Smooth muscle cell of the brain vasculature (primary cell): ENCODE measurements at places on chromosomes 3 and 15.

DNA sequence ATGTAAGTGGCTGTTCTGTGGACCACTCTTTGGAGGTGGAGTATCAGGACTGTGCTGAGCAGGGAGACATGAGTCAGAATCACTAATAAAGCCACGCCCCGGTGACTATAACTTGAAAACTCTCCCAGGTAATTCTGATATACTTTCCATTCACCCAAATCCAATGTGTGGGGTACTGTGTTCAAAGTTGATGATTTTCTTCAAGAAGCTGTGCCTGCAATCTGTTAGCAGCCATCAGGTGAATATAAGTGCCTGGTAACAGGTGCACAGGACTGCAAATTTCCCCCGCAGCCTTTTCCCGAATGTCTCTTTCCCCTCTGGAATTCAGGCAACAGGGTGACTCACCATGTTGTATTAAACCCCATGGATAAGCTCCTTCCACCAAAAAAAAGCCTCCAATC, 17.0 kb downstream of the MAGI1 start:
- DNase-seq = no peak

- DNase-seq = no peak
Measured at GRCh38 chr15:98967096-98967495, 40.5 kb downstream of the PGPEP1L start.

DNA sequence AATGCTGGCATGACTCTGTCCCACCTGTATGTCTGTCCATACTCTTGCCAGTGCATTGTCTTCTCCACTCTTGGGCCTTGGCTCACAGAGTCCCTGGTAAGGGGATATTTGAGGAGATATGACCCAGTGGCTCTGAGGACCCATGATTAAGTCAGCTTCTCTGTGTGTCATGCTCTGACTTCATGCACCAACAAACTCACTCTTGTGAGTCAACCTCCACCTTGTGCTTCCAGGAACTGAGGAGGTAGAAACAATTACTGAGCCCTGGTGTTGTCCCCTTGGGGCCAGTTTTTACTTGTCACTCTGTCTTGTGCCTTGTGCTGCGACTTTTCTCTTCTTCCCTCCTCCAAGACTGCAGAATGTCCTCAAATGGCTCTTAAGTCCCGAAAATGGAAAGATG, 127.1 kb downstream of the ABHD5 start:
- no peak for DNase-seq

- no peak for DNase-seq
Measured at GRCh38 chr3:55654123-55654760, 167.1 kb upstream of the WNT5A start.

GRCh38 chr15:81843226-81843625, 202.6 kb downstream of the MEX3B start:
- DNase-seq = no peak

- DNase-seq = no peak
Measured at GRCh38 chr3:49244581-49245205, 32.3 kb downstream of the C3orf62 start.

GRCh38 chr15:73075160-73075859, 23.0 kb downstream of the NEO1 start:
- DNase-seq = no peak

DNA sequence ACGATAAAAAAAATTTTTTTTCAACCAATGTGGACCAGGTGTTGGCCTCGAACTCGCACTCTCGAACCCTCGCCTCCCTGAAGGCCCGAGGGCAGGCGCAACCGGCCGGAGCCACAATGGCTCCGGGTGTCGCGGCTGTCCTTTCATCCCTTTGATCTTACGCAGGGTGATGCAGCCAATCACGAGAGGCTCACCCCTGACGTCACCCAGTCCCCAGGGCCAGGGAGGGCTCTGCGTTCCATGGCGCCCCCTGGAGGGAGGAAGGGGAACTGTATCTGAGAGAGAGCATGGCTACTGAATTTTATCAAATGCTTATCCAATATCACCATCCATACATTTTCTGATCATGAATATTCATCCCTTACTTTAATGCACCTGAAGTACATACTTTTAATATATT, 15.4 kb upstream of the GMNC start:
- DNase-seq = no peak

GRCh38 chr3:146154316-146154715, 6.7 kb downstream of the PLOD2 start:
- no peak for DNase-seq

- DNase-seq = no peak
Measured at GRCh38 chr3:182704926-182705325, 88.4 kb upstream of the ATP11B start.

DNA sequence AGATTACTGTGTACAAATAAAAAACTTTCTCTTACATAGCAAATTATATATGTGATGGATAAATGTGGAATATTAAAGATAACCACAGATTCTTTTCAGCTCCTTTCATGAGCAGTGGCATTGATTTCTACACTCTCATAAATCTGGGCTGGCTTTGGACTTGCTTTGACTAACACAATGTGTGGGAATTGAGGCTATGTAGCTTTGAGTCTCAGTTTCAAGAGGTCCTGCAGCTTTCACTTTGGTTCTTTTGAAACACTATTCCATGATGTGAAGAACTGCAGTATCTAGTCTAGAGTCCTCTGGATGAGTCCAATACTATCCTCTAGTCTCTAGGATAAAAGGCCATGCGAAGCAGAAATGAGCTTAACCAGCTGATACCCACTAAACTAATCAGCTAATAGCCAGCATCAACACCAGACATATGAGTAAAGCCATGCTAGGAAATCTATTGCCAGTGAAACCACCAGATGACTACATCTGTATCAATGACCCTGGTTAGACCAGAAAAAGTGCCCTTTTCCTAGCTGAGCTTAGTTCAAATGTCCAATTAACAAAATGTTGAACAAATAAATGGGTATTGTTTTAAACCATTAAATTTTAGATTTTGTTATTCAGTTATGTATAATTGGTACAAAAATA, 274.9 kb upstream of the ZPLD1 start:
- DNase-seq = no peak

DNA sequence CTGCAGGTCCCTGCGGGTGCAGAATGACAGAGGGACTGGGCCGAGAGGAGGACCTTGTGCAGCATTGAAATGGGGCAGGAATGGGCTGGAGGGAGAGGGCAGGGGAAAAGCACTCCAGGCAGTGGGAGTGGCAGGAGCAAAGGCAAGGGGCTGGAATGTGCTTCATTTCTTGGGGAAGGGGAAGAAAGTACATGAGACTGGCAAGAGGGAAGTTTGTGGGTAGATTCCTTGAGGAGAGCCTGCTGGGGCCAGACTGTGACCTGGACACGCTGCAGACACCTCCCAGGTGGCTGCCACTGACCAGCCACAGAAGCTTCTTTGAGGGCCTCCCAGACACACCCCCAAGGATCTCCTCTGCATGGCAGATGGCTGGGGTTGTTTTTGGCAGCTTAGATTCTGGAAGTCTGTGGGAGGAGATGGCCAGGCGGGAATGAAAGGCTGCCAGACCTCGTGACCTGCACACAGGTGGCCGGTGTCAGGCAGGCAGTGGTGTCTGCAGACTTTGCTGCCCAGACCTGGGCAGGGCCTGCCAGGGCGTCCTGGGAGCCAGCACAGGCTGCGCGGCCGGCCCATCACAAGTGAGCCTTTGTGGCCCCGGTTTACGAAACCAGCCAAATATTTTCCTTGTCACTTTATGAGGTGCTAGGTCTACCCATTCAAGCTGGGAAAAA, 53.1 kb downstream of the SPSB4 start:
- no peak for DNase-seq

DNA sequence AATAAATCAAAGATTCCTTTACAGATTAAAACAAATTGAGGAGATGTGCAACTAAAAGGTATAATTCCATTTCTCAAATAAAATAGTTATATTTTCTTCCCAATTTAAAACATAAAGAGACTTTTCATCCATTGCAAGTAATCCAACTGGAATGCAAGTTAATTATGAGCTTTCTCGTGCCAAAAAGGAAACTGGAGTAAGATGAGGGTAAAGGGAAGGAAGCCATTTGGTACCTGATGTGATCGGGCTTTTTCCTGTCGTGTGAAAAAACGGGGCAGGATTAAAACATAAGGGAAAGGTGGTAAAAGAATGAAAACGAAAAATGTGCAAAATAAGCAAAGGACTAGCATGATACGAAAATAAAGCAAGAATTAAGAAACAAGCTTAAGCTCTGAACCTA, 41.8 kb upstream of the XXYLT1 start:
- no peak for DNase-seq
